ENCODE measurements at places on chromosomes 12 and 14. TPM values are rescaled to one million over a fixed set of nuclear protein-coding genes. Genes with fewer than 3 reads are reported as not detected.

Gene SRRM4
- not detected for total RNA-seq

Gene TAS2R31
- 1.0 TPM for total RNA-seq

Gene SPIC
- total RNA-seq = not detected

Gene RCOR1
- total RNA-seq = 31.7 TPM

Gene GPX2
- not detected for total RNA-seq

Gene TSPAN11
- not detected for total RNA-seq

Gene POLR3B
- total RNA-seq = 2.5 TPM

Gene AVPR1A
- total RNA-seq = not detected
